Hair follicle dermal papilla cell (primary cell): ENCODE measurements at places on chromosomes 13 and 19. TPM values are rescaled to one million over a fixed set of nuclear protein-coding genes. Genes with fewer than 3 reads are reported as not detected.

Gene NEK5
- under 0.01 and 0.12 TPM in 2 replicates for total RNA-seq

Gene CYP4F3
- not detected in 2 replicates for total RNA-seq

Gene VSTM2B
- not detected in 2 replicates for total RNA-seq

Gene PRR36
- total RNA-seq = not detected in 2 replicates

Gene ADPRHL1
- 1.1 and 2.3 TPM in 2 replicates for total RNA-seq

Gene ZNF112
- total RNA-seq = 7.9 and 9.1 TPM in 2 replicates

Gene SHISA2
- 0.12 TPM in 1 of 2 replicates, not detected in the other for total RNA-seq

Gene SOX1
- not detected in 2 replicates for total RNA-seq

Gene SYNE4
- not detected in 2 replicates for total RNA-seq

Gene EPS8L1
- total RNA-seq = 0.36 and 0.65 TPM in 2 replicates

Gene MEIS3
- 36.7 and 51.6 TPM in 2 replicates for total RNA-seq

Gene SRRM5
- 0.24 TPM in 1 of 2 replicates, not detected in the other for total RNA-seq

Gene ZNF283
- 13.7 and 21.3 TPM in 2 replicates for total RNA-seq

Gene CPT1C
- 18.2 and 20.4 TPM in 2 replicates for total RNA-seq

Gene RFPL4AL1
- not detected in 2 replicates for total RNA-seq

Gene GATAD2A
- total RNA-seq = 48.4 and 51.9 TPM in 2 replicates

Gene PLPP2
- 3.8 and 14.8 TPM in 2 replicates for total RNA-seq

Gene CATSPERD
- total RNA-seq = under 0.01 TPM in 1 of 2 replicates, not detected in the other

Gene CCNE1
- total RNA-seq = 4.6 and 4.7 TPM in 2 replicates

Gene TPTE2
- total RNA-seq = not detected in 2 replicates

Gene FXYD7
- total RNA-seq = not detected in 2 replicates

Gene LTBP4
- 32.6 and 35.1 TPM in 2 replicates for total RNA-seq

Gene ATP4B
- not detected in 2 replicates for total RNA-seq

Gene PDE4C
- total RNA-seq = 0.12 and 0.16 TPM in 2 replicates

Gene CGB3
- total RNA-seq = not detected in 2 replicates

Gene RAVER1
- total RNA-seq = 12.0 and 14.6 TPM in 2 replicates

Gene LIPE
- total RNA-seq = 3.1 and 3.3 TPM in 2 replicates

Gene CADM4
- total RNA-seq = 0.12 and 0.65 TPM in 2 replicates

Gene MAMSTR
- 0.97 and 1.5 TPM in 2 replicates for total RNA-seq

Gene URI1
- 61.8 and 68.2 TPM in 2 replicates for total RNA-seq

Gene KASH5
- total RNA-seq = not detected in 2 replicates

Gene ZNF541
- total RNA-seq = not detected in 2 replicates

Gene ZSWIM4
- 8.4 and 11.4 TPM in 2 replicates for total RNA-seq

Gene NFIX
- 135 and 155 TPM in 2 replicates for total RNA-seq

Gene CABP5
- total RNA-seq = not detected in 2 replicates

Gene NCCRP1
- total RNA-seq = not detected in 2 replicates

Gene KIR2DL4
- not detected in 2 replicates for total RNA-seq
